ENCODE measurements at places on chromosomes 4 and X.

GRCh38 chr4:5683566-5683965, 24.8 kb downstream of the EVC2 start:
- DNase-seq: no peak

DNA sequence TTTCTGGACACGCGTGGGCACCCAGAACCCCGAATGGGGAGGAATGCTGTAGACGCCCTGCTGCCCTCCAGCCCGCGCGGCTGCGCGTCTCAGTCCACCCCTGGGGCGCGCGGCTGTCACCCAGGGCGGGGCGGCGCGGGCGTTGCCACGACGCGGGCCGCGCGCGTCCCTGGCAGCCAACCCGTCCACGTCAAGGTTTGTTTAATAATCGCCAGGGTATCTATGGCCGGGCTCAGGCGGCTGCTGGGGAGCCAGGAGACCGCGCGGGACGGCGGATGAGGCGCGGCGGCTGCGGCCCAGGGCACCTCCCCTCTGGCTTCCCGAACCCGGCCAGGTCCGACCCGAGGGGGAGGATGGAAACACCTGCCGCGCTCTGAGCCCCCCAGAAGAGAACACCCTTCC, at the start of gene SPATA18:
Gene SPATA18, plus strand, starts transcription at position 92 of the 402 bp plus-strand sequence. CDS start 401 bp downstream, outside the sequence.
- DNase-seq: peak; percentile 63

GRCh38 chrX:18884916-18885315, 99.0 kb downstream of the PHKA2 start:
- no peak for DNase-seq

GRCh38 chr4:93947286-93947685, 118.7 kb downstream of the ATOH1 start:
- no peak for DNase-seq

DNA sequence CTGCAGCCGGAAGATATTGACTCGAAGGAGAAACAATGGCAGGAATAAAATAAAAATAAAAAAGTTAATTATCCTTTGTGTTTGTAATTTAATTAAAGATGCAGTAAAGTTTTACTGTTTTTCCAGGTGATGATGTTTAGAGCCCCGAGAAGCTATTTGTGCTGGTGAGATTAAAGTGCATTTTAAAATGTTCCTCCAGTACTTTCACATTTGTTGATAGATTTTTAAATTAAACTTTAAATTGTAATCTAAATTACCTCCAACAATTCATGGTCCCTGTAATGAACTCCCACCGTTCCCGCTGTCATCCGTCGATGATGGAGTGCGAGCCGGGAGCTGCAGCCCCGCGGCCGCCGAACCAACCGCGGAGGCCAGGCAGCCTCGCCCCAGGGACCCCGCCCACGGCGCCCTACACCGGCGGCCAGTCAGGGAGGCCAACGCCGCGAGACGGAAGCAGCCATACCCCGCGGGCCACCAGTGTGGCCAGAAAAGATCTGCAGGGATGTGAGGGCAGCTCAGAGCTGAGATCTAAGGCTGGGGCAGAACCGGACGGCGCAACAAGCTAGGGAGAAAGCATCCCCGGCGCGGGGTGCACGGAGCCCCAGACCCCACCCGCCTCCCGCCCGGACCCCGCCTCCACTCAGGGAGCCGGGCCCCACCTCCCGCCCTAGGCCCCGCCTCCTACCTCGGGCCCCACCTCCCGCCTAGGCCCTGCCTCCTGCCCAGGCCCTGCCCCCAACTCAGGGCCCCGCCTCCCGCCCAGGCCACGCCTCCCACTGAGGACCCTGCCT, 104.0 kb downstream of the FAM53A start:
- peak; percentile 95 for DNase-seq

- DNase-seq: no peak
Observed at GRCh38 chr4:139558235-139559088, 2.4 kb upstream of the SETD7 start.

DNA sequence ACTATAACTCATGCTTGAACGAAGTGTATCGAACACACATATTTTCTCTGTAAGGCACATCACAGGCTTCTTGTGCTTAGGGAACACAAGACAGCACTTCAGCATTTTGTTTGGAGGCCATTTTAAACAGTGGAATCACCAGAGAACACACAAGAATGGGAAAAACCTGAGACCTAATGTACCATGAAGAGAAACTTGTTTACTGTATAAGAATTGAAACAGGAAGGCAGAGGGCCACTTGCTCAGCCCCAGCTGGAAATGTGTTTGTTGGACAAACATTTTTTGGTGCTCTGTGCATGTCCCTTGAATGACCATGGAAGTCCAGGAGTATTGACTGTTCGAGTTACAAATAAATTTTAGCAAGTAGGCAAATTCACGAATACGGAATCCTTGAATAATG, 47.5 kb downstream of the RAPGEF2 start:
- DNase-seq: no peak

DNA sequence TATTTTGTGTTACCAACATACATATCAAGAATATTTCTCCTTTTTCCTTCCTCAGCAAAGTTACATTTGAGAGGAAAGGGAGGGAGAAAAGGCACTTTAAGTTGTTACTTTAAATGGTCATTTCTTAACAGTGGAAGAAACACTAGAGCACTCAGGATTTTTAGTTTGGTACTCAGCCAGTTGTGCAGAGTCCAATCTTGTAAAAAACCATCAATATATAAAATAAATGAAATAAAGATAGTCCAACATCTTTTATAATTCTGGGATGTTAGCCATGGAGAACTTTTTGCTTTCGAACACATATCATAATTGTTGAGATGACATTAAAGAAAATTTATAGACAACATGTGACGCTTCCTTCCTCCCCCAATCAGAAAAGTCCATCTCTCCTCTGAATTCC, 253.8 kb downstream of the QDPR start:
- no peak for DNase-seq

DNA sequence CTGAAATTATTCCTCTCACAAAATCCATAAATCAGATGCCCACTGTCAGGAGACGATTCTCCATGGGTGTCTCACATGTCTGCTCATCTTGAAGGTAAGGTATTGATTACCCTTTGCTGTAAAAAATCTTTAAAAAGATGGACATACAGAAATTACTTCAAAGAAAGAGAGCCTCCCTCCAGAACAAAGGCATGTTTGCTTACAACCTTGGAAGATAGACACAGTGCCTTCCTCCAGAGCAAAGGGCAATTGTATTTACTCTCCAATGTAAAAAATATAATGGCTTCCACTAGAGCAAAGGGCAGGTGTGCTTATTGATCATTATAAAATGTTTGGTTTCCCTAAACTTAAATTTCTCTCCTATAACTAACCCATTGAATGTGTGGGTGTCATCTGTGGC, 616.2 kb downstream of the ANKRD50 start:
- no peak for DNase-seq
